Frontal cortex (tissue), 4 donors: ENCODE measurements at places on chromosomes 5 and 9.

DNA sequence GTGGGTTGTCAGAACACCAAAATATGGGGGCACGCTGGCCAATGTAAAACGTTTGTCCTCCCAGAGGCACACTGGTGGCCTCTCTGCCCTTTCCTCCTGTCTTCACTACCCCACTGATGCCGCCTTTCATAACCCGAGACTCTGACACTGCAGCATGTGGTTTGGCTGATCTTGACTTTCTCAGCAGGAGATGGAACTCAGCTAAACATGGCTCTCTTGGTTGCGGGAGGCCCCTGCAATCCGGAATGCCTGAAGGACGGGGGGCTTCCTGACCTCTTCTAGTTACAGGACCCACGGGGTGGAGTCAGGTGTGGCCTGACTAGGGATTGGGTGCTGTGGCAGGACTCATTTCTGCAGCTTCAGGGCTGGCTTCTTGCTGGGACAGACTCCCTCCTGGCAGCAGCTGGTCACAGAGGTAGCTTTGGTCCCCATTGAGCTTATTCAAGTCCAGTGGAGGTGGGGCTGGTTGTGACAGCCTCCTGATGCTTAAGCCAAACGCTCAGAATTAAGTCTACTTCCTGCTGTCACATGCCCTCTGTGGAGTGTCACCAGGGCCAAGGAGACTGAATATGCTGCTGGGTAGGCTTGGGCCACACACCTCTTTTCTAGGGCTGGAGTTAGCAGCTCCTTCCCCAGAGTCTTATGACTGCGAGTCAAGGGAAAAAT lies 44.2 kb downstream of the NXNL2 start:
- DNase-seq = no peak

GRCh38 chr9:131809941-131810344 lies 70.1 kb upstream of the RAPGEF1 start:
- no peak for DNase-seq

- DNase-seq = no peak
These were observed 216.4 kb downstream of the EPB41L4A start for GRCh38 chr5:112202694-112203093.

- no peak for DNase-seq
These were observed 87.5 kb downstream of the TRPM6 start for GRCh38 chr9:74800226-74800625.

DNA sequence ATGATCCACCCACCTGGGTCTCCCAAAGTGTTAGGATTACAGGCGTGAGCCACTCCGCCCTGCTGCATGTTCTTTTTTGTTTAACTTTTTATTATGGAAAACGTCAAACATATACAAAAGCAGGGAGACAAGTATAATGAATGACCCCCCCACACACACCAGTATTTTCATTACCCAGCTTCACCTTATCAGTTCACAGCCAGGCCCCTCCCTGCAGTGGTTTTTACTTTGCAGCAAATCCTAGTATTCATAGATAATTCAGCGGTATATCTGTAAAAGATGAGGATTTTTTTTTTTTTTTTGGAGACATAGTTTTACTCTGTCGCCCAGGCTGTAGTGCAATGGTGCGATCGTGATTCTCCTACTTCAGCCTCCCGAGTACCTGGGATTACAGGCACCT lies 2.3 kb downstream of the POMT1 start:
- no peak for DNase-seq

DNA sequence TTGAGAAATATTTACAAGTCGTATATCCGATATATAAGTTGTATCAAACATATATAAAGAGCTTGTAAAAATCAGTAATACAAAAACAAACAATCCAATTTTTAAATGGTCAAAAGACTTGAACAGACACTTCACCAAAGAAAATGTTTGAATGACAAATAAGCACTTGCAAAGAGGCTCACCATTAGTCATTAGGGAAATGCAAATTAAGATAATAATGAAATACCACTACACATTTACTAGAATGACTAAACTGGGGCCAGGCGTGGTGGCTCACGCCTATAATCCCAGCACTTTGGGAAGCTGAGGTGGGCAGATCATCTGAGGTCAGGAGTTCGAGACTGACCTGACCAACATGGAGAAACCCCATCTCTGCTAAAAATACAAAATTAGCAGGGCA lies 134.6 kb upstream of the HAND1 start:
- no peak for DNase-seq

- no peak for DNase-seq
These were observed 281.9 kb upstream of the PUM3 start for GRCh38 chr9:3125602-3126405.

- no peak for DNase-seq
These were observed 342.2 kb downstream of the ARHGEF28 start for GRCh38 chr5:73968246-73968645.

DNA sequence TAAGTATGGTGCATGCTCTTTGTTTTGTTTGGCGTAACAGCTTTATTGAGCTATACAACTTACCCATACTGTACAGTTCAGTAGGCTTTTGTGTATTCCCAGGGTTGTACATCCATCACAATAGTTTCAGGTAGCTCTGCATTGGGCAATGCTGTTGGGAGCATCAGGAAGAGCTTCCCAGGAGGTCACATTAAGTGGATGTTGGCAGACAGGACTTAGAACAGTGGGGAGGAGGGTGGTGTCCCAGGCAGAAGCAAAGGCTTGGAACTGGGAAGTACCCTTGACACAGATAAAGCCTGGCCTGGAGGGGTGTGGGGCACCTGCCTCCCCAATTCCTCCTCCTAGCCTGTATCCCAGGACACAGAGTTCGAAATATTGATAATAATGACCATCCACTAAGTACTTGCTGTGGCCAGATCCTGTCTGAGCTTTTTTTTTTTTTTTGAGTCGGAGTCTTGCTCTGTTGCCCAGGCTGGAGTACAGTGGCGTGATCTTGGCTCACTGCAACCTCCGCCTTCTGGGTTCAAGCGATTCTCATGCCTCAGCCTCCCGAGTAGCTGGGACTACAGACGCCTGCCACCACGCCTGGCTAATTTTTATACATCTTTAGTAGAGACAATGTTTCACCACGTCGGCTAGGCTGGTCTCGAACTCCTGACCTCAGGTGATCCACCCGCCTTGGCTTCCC lies 1.3 kb downstream of the BBLN start:
- DNase-seq = no peak

GRCh38 chr5:172466062-172466461 lies 11.7 kb upstream of the SH3PXD2B start:
- no peak for DNase-seq

GRCh38 chr5:69167929-69168328 lies 979 bp downstream of the CCNB1 start:
- DNase-seq = no peak

GRCh38 chr5:147690595-147690994 lies 91.9 kb downstream of the JAKMIP2 start:
- no peak for DNase-seq

DNA sequence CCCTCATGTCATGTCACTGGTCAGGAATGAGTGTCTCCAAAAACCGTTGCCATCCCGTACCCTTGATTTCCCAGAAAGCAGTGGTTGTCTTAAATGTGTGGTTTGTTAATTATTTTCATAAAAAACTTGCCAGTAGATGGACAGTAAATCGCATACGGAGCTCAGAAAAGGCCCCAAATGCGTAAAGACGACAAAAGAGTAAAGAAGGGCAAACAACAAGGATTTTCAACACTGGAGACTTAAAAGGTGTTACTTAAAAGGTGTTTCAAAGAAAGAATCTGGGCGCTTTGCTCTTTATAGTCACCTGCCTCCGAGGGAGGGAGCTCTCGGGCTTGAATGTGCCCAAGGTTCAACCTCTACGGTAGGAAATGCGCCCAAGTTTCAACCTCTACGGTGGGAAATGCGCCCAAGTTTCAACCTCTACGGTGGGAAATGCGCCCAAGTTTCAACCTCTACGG lies 734 bp downstream of the KIF27 start:
- DNase-seq = no peak

DNA sequence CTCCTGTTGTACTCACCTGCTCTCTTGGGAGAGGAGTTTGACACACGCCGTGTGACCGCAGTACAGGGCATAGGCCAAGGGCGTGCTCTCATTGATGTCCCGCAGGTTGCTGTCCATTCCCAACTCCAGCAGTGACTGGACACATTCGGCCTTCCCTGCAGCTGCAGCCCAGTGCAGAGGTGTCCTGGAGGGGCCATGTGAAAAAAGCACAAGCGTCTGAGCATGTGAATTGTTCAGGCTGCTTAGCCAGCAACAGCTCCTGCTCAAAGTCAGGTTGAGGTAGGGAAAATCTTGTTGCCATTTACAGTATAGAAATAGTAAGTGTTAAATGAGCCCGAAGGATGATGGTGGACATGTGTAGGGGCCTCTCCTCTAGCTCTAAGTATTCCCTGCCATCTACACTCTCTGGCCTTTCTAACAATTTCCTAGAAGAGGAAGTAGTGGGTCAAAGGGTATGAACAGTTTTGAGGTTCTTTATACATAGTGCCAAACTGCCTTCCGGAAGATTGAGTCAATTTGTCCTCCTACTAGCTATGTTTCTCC lies 116.5 kb downstream of the ANKRD55 start:
- DNase-seq = no peak

- DNase-seq = no peak
These were observed 395.6 kb downstream of the DMAC1 start for GRCh38 chr9:7403839-7404487.

- DNase-seq = no peak
These were observed 929.6 kb downstream of the TAF11L14 start for GRCh38 chr5:18563853-18564252.

DNA sequence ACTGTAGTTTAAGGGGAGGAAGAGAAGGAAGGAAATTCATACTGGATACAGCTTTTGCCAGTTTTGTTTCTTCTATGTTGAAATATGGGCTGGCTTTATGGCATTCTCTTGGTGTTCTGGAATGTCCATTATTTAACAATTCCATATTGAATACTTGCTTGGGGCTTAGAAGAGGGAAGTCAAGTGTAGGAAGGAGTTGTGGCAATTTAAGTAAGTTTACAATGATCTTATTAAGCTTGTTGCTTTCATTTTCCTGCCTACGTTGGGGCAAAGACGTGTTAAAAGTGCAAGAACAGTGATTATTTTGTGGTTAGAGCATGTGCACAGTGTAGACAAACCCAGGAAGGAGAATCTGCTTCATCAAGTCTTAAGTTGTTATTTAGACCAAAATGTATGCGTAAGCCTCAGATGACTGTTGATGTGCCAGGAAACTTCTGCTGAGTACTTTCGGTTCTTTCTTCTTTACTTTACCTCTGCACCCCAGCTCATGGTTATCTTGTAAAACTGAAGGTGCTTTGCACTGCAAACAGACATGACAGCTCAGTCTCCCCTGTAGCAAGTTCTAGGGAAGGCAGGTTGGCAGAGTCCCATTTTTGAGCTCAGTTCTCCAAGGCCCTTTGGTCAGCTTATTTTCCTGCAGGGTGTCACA lies 75.8 kb downstream of the F2RL2 start:
- DNase-seq = no peak

DNA sequence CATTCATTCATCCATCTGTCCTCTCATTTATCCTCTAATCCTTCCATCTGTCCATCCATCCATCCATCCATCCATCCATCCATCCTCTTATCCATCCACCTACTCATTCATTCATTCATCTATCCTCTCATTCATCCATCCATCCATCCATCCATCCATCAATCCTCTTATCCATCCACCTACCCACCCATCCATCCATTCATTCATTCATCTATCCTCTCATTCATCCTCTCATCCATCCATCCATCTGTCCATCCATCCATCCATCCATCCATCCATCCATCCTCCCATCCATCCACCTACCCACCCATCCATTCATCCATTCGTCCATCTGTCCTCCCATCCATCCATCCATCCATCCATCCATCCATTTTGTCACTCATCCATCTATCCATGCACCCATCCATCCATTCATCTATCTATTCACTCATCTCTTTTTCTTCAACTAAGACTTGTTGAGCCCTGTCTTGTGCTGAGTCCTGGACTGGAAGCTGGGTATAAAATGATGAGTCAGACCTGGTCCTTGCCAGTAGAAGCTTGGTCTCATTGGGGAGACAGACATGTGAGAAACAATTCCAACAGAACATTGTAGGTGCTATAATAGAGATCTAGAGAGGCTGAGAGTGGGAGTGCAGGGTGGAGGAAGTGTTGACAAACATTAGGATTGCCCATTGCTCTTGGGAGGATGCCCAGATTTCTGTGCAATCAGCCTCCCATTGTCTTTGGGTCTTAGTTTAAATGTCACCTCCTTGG lies 55.0 kb upstream of the IER5L start:
- no peak for DNase-seq

DNA sequence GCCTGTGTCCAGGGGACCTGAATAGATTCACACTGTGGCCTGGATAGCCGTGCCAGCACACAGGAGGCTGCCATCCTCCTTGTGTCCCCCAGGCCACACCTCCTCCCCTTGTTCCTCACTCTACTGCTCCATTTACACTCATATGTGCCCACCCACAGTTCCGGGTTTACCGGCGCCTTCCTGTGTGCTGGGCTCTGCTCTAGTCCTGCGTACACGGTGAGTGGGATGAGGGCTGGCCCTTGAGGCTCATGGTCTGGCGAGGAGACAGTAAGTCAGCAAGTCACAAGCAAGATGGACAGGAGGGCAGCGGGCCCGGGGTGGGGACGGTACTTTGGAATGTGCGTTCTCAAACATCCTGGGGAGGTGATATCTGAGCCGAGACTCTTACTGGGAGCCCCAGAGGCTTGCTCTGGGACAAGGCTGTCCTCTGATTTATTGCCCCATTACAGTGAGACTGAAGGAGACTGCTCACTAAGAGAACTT lies 32.4 kb upstream of the NXNL2 start:
- no peak for DNase-seq

GRCh38 chr9:129933185-129934040 lies 98.2 kb downstream of the USP20 start:
- no peak for DNase-seq

DNA sequence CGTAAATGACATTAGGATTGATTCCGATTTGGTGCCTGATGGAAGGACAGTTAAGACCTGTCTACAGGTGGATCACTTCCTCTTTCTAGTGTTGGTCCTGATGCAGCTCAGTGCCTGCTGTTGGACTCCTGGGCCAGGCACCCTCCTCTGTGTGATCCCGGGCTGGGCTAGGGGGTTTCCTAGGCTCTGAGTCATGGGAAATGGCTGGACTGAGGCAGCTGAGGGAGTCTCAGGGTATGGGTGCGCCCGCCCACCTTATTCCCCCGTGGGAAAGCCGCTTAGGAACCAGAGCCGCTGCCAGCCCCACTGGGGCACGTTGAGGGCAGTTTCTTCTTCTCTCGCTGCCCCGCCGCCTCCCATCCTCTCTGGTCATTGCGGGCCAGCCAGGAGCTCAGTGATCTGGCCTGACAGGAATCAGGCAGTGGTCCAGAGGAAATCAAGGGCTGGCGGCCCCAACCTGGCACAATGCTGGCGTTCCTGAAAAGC lies 12.9 kb downstream of the TCF7 start:
- no peak for DNase-seq
